ENCODE measurements at places on chromosomes 4 and X.
A peak's percentile ranks its signal among the peaks of the same experiment; 100 is the strongest.

GRCh38 chrX:34341258-34341657 lies 209.1 kb upstream of the FAM47A start:
- no peak for DNase-seq

DNA sequence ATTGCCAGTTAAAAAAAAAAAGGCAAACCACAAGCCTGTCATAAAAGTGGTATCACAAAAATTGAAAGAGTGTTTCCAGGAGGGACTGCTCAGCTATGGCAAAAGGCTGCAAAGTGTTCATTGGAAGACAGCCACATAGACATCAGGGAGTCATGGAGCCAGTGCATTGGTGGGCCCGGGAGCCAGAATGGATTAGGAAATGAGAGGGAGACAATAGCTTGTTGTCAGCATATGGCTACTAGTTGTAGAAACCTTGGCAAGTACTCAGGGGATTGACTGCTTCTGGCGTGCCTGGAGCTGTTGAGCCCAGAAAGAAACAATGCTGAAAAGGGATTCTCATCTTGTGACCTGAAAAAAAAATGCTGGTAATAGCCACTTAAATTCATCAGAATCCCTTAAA lies 5.0 kb downstream of the GAR1 start:
- no peak for DNase-seq

DNA sequence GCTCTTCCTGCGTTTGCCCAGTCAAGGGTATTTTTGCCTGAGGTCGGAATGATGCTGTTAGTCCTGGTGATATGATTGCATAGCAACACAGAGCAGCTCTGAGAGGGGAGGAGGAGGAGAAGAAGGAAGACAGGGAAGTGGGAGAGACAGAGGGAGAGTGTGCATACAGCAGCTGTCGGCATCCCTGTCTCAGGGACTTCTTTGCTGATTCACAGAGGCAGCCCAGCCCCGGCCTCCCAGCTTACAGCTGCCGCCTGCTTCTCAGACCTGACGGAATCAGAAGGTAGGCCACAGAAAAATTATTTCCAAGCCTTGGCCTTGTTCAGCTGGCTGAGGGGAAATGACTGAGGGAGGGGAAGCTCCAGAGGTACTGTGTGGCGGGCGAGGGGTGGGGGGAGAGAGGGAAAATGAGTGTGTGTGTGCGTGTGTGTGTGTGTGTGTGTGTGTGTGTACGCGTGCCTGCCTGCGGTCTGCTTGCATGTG lies 319 bp downstream of the DRP2 start:
- no peak for DNase-seq

DNA sequence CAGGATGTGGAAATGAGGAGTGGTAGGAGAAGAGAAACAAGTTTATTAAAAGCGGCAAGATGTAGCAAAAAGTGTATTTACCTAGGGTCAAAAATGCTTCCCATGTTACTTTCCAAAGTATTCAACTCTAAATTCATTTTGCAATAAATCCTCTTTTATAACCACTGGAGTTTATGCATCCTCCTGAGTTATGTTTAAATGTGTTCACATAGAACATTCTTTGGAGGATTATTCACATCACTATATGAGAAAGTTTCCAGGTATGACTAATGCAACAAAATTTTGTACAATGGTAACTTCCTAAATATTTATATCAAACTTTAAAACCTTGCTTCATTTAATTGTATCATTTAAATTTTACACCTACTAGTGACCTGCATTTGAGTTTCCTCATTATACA lies 870.6 kb upstream of the SLIT2 start:
- no peak for DNase-seq

DNA sequence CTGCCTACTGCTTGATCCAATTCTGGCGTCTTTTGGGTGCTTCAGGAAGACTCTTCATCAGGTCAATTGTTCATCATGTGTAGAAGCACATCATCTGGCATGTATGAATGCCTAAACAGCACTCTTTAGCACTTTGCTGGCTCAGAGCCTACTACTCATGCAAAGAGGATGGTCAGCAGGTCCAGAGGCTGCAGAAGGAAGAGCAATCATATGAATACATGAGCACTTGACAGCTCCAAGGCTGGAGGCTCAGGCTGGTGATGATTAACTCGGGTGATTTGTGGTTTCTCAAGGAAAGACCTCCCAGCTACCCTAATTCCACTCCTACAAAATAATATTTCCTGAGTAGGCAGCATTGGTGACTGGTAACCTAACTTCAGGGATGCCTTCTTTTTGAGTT lies 103.8 kb upstream of the CXCL13 start:
- no peak for DNase-seq

GRCh38 chrX:38312436-38312835 lies 14.9 kb downstream of the RPGR start:
- no peak for DNase-seq

- DNase-seq = no peak
Observed at GRCh38 chr4:86015412-86016350, 344.2 kb downstream of the MAPK10 start.

DNA sequence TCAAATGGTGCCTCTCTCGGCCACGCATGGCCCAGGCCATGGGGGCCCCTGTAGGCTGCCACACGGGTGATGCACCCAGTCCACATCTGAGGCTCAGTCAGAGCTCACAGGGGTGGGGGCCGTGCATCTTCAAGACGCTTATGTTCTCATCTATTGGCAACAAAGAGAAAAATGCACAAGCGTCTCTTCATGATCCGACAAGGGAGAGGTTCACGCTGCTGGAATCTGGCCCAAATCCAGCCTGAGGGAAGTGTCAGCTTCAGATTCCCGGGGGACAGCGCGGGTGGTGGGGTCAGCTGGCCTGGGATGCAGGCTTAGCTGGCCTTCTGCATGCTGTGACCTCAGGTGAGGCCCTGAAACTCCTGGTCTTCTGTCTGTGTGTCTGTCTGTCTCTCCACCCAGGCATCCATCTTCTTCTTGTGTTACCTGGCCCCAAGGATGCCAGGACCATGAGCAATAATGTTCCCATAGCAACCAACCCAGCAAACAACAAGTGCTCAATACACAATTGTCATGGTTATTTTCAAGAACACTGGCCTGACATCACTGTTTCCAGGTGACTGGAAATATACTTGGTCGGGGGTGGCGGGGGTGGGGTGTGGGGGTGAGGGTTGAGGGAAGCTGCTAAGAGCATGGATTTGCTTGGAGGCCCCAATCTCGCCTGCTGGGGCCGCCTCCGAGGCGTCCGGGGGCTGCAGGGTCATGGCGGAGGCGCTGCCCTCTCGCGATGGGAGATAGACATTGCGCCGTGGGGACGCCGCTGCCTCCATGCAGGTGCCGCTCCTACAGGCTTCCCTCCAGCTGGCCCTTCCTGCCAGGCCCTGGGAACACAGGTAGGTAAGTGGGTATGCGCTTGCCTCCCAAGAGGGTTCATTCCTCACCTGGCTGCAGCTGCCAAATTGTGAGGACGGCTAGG lies 48.3 kb downstream of the ABLIM2 start:
- DNase-seq = no peak

DNA sequence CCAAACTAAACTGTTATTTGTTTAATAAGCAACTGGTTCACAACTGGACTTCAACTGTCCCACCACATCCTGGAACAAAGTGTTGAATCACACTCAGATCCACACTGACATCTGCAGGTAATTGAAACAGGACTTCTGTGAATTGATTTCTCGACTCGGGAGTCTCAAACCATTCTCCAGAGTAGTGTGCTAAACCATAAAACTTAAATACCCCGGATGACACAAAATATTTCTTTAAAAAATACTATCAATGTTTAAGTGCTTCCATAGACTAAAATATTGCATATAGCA lies 95.4 kb upstream of the PLAC1 start:
- DNase-seq = no peak

GRCh38 chrX:40094041-40094899 lies 3.5 kb downstream of the BCOR start:
- DNase-seq = no peak

DNA sequence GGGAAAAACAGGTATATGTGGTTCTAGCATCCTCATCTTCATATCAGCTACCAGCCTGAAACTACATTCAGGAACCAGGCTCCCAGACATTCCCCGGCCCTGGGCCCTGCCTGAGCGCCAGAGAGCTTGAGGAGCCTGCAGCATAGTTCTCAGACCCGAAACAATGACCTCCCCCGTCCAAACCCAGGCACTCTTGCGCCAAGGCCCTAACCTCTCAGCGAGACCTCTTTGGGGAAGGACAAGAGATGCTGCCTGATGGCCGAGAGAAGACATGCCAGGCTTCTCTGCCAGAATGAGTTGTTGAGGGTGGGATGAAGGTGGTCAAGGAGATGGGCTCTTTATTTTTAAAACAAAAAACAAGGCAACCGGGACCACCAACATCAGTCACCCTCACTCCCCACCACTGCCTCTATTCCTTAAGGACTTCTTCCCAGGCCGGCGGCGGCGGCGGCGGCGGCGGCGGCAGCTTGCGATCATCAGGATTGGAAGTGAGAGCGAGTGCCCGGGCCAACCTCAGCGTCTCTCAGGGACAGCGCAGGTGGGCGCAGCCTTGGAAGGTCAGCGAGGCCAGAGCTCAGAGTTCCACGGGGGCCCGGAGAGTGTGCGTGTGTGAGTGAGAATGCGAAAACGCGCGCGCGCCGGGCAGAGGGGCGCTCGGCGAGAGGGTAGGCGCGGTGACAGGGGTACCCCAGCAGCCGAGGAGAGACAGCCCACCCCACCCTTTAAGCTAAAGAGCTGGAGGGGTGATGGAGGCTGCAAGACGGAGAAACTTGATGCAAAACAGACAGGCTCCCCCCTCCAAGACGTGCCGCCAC lies 601 bp downstream of the INPP4B start:
- DNase-seq = no peak

DNA sequence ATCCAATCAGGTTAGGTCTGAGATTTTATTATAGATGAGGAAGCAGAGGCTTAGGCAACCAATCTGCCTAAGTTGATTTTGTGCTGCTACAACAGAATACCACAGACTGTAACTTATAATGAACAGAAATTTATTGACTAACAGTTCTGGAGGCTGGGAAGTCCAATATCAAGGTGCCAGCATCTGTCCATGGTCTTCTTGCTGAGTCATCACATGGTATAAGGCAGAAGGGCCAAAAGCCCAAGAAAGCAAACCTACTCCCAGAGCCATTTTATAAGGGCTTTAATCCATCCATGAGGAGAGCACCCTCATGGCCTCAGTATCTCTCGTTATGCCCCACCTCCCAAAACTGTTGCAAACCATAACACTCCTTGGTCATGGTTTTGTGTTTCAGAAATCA lies 55.8 kb downstream of the GPAT3 start:
- DNase-seq = no peak

DNA sequence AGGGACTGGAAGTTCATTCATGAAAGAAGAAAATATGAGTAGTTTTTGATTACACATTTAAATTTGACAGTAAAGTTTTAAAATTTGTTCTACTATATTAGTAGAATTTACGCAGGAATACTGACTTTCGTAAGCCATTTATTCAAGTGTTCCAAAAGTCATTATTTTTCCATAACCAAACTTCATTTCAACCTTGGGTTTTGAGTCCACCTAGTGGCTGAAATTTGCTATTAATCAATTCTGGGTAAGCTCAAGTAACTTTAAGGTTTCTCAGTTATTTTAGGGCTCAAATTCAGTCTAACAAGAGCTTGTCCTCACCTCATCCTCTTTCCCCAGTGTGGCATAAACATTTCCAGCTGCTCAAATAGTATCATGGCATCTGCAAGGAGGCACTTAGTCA lies 175.4 kb downstream of the SH3BGRL start:
- no peak for DNase-seq

- no peak for DNase-seq
Observed at GRCh38 chrX:33434256-33435092, 223.1 kb upstream of the DMD start.

GRCh38 chrX:21946925-21947641 lies 6.6 kb downstream of the SMS start:
- DNase-seq = peak; percentile 42

GRCh38 chr4:128955751-128956150 lies 137.6 kb downstream of the SCLT1 start:
- no peak for DNase-seq

- DNase-seq = no peak
Observed at GRCh38 chr4:152089584-152089983, 328.8 kb upstream of the GATB start.

DNA sequence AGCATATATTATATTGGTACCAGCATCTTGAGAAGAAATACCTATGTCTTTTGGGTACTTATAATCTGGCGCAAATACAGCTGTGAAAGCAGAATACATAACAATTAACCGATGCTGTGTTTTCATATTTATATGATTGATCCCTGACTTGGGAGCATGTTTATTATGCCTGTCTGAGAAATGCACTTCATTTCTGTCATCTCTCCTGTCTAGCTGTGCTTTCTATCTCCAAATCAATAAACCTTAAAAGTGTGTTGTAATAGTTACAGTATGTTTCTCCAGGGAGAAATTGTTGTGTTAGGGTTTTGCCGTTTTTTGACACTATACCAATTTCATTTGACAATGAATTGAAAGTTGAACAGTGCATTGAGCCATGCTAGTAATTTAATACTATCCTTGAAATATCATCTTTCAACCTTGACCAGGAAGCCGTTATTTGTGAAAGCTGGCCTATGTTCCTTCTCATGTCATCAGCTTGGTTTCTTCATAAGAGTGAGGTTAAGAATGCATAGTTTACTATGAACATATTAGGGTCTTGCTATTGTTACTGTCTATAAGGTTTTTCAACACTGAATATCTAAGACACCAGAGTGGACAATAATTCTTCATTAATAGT lies 206.2 kb upstream of the PCDH18 start:
- DNase-seq = no peak

DNA sequence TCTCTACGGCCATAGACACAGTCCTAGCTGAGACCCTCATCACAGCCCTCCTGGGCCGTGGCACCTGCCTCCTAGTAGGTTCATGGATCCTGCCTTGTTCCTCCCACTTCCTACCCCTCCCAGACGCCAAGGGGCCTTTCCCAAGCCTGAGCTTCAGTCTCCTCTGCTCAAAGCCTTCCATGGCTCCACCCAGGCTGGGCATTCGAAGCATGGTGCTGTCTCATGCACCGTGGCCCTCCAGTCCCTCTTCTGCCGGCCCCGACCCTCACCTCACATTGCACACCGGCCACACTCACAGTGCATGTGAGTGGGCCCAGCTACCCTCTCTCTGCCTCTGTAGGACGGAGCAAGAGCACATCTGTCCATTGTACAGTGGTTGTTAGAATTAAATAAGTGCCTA lies 21.7 kb upstream of the KIAA0232 start:
- DNase-seq = no peak

DNA sequence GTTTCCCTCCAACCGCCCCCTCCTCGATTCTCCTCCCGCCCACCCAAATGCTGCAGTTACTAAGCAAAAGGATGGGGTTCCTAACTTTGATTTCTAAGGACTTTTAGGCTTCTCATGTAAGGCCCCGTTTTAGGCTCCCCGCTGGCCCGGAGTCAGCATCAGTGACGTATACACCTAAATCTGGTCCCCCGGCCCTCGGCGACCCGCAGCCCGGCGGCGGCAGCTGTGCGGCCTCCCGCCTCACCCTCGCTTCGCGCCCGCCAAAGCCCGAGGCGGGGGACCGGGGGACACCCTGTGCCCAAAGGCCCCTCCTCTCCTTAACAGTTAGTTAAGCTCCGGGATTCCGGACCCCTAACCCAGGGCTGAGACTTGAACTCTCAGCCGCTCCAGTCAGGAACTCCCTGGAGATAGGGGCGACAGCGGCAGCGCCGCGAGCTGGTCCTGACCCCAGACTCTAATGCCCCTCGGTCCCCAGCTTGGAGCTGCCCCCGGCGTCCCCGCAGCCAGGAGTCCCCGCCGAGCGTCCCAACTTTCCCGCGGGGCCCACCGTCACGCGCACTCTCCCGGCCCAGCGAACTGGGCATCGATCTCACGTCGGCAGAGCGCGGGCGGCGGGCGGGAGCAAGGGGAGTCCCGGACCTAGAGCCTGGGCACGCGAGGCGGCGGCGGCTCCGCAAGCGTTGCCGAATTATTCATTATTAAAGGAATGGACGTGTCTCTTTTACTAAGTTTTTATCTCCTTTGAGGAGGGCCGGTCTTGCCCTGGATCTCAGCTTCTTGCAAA lies 1.5 kb upstream of the NR3C2 start:
- no peak for DNase-seq
